Stimulated activated CD8-positive, alpha-beta memory T cell treated with anti-CD3 and anti-CD28 coated beads, Interleukin-15, amount 100 ng/mL, for 4 hours (primary cell): ENCODE measurements at places on chromosomes 13 and 19.

DNA sequence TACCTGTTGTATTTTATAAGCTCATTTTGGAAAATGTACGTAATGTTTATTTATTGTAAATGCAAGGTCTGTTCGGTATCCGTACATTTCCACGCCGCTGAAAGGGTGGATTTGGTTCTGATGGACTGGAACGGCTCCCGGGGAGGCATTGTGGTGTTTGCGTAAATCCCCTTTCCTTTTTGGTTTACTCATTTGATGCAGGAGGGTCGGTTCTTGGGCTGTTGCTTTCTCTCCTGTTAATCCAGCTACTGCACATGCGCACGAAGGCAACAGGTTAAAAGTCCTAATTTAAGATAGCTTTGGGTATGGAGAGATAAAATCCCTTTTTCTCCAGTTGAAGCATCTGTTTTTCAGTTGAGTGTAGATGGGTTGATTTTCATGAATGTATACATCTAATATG is 224.4 kb downstream of the TM9SF2 start:
- no peak for DNase-seq

GRCh38 chr13:111304041-111304544 is 16.3 kb upstream of the TEX29 start:
- no peak for DNase-seq

GRCh38 chr19:46009530-46010510 is 13.0 kb downstream of the PGLYRP1 start:
- DNase-seq = no peak

DNA sequence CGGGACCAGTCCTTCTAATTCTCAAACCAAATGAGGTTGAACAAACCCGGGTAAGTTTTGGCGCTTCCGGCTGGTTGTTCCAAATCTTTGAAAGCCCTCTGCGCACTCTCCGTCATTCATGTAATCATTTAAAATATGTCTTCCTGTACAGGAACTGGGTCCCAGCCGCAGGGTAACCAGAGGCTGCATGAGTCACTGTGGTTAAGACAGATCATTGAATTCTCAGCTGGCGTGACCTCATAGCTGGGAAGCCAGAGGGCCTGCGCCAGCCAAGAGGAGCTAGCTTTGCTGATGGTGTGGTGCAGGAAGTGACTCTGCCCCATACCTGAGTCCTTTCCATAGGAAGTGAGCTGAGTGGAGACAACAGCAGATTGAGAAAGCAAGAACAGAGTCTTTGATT is 135.2 kb downstream of the TSHZ3 start:
- peak; percentile 85 for DNase-seq
